Daoy (cell line): ENCODE measurements at places on chromosomes 3 and 15.
A peak's percentile ranks its signal among the peaks of the same experiment; 100 is the strongest.

GRCh38 chr3:124582621-124583395 is 147.4 kb upstream of the UMPS start:
- peak; percentile 30 for DNase-seq

GRCh38 chr3:29488922-29489321 is 208.1 kb downstream of the RBMS3 start:
- DNase-seq, result no peak

GRCh38 chr15:85639752-85640381 is 154.9 kb downstream of the KLHL25 start:
- no peak for DNase-seq

DNA sequence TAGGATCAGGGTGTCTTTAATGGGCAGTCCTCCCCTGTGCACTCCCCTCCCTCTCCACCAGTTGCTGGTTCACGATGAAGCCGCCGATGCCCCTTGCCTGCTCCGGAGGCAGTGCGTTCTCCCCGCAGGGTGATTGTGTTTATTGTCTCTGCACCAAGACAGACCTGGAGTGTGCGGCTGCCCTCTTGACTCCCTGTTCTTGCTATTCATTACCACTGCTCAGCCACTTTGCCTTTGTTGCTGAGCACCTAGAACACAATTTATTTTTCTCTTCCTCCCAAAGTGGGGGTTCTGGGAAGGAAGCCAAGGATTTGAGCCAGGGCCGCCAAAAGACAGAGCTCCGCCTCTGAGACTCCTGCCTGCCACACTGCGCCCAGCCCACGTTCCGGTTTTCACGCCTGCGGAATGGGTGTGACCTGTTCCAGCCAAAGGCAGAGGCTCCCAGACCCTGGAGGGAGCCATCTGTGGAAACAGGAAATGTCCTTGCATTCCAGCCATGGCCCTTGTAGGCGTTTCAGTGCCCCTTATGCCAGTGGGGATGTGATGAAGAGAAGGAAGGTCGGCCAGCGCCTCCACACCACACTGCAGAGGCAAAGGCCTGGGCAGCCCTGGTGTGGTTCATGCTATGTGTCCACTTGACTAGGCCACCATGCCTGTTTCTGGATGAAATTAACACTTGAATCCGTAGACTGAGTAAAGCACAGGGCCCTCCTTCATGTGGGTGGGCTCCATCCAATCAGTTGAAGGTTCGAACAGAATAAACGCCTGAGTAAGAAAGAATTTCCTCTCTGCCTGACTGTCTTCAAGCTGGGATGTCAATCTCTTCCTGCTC is 85.8 kb downstream of the HMG20A start:
- DNase-seq, result no peak
